A549 treated with dexamethasone at 1 μM for 4 hours (cell line): ENCODE measurements at places on chromosomes 6 and 20. TPM values are rescaled to one million over a fixed set of nuclear protein-coding genes. Genes with fewer than 3 reads are reported as not detected.

CCN6 gene
- not detected in 5 replicates for total RNA-seq

LRP11 gene
- total RNA-seq: 27.3 to 38.0 TPM (median 36.4 TPM) in 5 replicates

CFAP206 gene
- total RNA-seq: 0.31 to 0.57 TPM (median 0.38 TPM) in 5 replicates

C20orf144 gene
- 0.08 to 0.15 TPM (median 0.09 TPM) in 5 replicates for total RNA-seq
